CD4-positive, alpha-beta T cell treated with Interleukin-17A for 1 hour (primary cell): ENCODE measurements at places on chromosomes 3 and 15.
A peak's percentile ranks its signal among the peaks of the same experiment; 100 is the strongest.

DNA sequence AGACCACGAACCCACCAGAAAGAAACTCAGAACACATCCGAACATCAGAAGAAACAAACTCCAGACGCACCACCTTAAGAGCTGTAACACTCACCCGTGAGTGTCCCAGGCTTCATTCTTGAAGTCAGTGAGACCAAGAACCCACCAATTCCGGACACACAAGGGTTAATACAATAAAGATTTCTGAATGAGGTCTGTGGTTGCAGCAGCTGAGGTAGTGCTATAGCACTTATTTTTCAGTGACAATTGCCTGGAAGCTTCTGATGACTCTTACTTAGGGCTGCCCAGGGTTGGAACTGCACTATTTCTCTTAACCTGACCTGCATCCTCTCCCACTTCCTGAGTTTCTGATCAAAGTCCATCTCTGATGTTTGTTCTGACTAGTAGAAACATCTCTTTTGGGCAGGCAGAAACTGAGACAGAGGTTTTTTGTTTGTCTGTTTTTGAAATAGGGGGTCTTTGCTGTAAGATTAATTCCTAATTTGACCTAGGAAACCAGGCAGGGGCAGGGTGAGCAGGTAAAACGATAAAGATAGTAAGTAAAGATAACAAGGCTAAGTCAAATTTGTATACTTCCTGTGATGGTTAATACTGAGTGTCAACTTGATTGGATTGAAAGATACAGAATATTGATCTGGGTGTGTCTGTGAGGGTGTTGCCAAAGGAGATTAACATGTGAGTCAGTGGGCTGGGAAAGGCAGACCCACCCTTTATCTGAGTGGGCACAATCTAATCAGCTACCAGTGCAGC, 169.1 kb downstream of the GAP43 start:
- DNase-seq, result peak; percentile 36

DNA sequence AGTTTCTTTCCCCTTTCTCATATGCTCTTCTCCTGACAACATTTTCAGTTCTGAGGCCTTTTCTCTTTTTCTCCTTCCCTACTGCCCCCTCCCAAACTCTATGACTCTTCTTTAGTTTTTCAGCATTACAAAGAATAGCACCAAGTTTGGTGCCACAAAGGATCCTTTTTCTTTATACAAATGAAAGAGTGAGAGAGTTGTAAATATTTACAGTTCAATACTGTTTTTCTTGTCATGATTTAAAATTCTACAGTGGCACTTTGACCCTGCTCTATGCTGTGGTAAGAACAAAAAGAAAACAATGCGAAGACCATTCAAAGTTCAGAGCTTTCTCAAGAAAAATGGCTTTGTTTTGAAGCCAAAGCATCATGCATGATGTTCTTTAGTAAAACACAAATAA, 667.9 kb upstream of the SGO1 start:
- DNase-seq, result no peak

DNA sequence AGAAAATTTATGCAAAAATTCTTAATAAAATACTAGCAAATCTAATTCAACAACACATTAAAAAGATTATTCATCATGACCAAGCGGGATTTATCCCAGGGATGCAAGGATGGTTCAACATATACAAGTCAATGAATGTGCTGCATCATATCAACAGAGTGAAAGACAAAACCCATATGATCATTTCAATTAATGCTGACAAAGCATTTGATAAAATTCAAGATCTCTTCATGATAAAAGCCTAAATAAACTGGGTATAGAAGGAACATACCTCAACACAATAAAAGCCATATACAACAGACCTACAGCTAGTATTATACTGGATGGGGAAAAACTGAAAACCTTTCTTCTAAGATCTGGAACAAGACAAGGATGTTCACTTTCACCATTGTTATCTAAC, 89.7 kb downstream of the KBTBD8 start:
- DNase-seq, result no peak

- no peak for DNase-seq
These were observed 186.9 kb upstream of the TLE3 start for GRCh38 chr15:70284438-70285214.

DNA sequence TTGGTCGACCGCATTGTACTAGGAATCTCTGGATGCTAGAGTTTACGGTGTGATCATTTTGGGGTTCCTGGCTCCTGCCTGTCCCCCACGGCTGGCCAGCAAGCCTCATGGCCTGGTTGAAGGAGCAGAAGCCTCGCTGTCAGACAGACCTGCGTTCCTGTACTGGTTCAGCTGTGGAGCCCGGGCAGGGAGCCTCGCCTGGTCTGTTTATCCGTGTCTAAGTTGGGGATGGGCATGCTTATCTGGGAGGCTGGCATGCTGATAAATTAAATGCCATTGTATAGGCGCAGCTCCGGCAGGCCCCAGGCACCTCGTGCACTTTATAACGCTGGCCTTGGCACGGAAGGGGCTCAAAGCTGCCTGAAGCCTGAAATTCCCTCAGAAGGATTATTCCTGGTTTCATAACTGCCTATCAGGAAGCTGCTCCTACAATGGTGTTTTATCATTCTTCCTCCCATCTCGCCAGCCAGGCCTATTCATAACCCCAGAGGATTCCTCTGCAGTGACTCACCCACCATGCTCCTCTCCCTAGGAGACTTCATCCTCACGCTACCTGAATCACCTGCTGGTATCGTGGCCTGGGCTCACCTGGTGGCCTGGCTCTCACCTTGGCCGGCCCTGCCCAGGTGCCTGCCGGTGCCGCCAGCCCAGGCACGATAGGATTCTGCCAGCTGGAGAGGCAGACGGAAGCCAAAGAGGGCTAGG, 110.9 kb downstream of the ASB7 start:
- no peak for DNase-seq
